ENCODE measurements at places on chromosomes 1 and 21.

DNA sequence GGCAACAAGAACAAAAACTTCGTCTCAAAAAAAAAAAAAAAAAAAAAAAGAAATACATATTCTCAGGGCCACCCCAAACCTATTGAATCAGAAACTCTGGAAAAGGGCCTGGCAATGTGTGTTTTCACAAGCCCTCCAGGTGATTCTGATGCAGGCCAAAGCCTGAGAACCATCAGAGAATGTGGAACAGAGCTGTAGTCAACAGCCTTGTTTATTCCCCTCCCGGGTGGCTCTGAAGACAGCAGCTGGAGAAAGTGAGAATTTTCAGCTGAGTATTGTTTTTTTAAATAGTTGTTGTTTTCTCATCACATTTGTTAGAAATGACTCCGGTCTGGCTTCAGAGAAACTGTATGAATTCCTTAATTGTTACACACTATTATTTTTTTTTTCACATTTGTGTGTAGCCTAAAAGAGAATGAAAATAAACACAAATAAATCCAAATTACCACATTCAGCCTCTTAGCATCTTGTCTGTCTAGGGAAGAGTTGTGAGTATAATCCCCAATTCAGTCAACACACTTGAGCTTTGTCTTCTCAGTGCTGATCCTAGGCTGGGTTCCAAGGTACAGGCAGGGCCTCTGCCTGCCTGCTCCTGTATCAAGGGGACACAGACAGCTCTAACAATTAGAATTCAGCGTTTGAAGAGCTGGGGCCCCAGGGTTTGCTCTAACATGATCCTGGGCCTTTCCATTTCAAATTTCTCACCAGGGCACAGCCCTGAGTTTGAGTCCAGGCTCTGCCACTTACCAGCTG is 6.6 kb upstream of the AZIN2 start:
- DNase-seq = no peak

DNA sequence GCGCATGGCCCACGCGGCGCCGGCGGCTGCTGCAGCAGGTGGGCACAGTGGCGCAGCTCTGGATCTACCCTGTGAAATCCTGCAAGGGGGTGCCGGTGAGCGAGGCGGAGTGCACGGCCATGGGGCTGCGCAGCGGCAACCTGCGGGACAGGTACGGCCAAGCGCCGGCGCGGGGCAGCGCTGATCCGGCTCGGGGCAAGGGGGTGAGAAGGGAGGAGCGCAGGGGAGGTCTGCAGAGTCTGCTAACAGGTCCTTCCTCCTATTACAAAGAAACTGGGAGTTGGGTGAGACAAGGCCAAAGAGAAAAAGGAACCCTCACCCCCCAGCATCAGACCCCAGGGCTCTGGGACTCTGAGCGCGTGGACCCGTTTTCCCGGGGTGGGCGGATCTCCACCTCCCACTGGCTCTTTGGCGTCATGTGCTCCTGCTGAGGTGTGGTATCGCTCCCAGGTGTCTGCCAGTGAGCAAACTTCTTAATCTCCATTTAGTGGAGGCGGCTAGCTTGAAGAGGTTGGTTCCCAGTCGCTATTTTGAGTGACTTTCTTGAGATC is 431 bp downstream of the MTARC1 start:
- DNase-seq = peak; percentile 62

- peak; percentile 3 for DNase-seq
Measured at GRCh38 chr1:152870831-152871730, 7.0 kb upstream of the SMCP start.

GRCh38 chr1:234322979-234323378 is 50.3 kb upstream of the COA6 start:
- no peak for DNase-seq

GRCh38 chr1:172514108-172514507 is 18.8 kb upstream of the SUCO start:
- DNase-seq = no peak

GRCh38 chr1:226404063-226404903 is 3.6 kb downstream of the PARP1 start:
- peak; percentile 15 for DNase-seq

DNA sequence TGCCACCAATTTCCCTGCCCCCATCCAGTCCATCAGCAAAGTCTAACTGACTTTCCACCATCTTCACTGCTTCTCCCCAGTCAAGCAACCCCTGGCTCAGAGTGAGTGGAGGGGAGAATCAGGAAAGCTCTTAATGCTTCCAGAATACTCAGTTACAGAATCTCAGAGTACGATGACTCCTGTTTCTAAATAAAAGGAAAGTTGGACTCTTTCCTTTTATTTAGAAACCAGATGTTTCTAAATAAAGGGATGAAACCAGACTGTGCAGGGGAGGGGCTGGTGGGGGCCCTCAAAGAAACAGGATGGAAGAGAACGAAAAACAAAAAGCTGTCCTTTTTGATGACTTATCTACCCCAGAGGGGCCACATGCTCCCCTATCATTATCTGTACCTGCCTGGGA is 85.2 kb upstream of the PPM1J start:
- no peak for DNase-seq

DNA sequence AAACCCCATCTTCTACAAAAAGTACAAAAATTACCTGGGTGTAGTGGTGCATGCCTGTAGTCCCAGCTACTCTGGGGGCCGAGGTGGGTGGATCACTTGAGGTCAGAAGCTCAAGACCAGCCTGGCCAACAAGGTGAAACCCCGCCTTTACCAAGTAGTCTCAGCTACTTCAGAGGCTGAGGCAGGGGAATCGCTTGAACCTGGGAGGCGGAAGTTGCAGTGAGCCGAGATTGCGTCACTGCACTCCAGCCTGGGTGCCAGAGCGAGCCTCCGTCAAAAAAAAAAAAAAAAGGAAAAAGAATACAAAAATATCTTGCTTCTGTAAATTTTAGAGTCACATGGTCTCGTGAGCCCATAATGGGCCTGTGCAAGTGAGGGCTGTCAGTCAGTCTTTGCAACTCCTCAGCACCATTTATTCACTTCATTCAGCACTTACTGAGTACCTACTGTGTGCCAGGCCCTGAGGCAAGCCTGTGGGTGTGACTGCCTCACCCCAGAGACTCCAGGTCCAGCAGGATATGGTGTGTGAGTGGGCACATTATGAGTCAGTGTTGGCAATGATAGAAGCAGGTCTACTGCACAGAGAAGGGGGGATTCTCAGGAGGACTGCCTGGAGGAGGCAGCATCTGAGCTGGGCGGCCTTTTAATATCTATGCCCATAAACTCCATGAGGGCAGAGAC is 46.8 kb upstream of the TARDBP start:
- no peak for DNase-seq

GRCh38 chr1:49213301-49213700 is 436.6 kb upstream of the BEND5 start:
- no peak for DNase-seq

GRCh38 chr1:33460947-33461629 is 11.4 kb upstream of the ZSCAN20 start:
- no peak for DNase-seq

DNA sequence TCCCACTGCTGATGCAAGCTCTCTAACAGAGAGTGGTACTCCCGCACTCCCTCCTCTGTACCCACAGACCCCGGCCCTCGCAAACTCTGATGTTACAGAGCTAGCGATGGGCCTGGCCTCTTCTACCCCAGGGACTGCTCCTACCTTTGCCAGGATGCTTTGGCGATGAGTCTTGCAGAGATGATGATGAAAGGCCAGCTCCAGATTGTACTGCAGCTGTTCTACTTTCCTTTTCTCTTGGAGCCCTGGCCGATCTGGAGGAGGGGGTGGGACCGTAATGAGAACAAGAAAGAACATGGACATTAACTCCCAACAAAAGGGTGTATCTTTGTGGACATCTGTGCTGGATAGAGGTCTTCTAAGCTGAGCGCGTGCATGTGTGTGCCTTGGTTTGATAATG is 6.0 kb upstream of the LINGO4 start:
- DNase-seq = no peak

- no peak for DNase-seq
Measured at GRCh38 chr1:62500210-62500609, 63.4 kb downstream of the USP1 start.

DNA sequence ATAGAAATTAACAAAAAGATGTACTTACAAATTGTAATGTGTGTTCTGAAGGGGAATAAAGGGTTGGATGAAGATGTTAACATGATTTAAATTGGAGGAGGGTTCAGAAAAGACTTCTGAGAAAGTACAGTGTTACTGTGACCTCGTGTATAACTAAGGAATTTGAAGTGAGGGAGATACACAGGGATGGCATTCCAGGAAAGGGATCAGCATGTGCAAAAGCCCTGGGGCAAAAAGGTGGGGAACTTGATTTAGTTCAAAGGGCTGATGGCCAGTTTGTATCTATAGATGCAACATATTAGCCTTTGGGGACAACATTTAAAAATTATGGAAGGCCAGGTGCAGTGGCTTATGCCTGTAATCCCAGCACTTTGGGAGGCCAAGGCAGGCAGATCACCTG is 33.3 kb upstream of the DEGS1 start:
- no peak for DNase-seq

DNA sequence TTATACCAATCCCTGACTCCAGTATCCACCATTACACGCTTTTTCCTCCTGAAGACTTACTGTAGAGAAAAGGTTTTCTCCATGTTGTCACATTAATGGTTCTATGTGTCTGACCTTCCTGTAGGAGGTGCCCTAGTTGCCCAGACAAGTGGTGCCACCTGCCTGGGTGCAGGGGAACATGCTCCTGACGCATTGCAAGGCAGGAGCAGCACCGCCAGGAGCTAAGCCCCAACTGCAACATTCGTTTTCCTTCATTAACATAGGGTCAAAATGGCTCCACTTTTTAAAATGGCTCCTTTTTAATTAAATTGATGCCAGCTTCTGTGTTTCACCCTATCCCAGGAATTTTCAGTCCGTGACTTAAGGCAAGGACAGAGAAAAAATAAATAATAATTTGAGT is 220.1 kb upstream of the SAMSN1 start:
- no peak for DNase-seq

- peak; percentile 64 for DNase-seq
Measured at GRCh38 chr1:228913626-228914414, 178.5 kb downstream of the RHOU start.

DNA sequence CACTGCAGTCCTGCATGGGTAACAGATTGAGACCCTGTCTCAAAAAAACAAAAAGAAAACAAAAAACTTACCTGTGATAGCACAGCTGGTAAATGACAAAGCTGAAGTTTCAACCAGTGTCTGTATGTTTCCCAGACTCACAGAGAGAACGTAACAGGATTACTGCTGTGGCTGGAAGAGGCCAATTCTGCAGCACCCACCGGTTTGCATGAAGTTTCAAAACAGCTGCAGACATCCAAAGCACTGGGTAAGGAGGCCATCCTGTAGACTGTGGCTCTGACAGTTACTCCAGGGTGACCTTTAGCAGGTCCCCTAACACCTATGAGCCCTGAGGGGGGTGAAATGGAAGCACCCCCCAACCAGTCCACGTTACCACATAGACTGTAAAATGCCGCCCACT is 7.5 kb downstream of the ID3 start:
- peak; percentile 46 for DNase-seq

- DNase-seq = no peak
Measured at GRCh38 chr1:226455843-226456242, 48.0 kb upstream of the PARP1 start.

GRCh38 chr1:231272173-231272572 is 31.2 kb downstream of the GNPAT start:
- no peak for DNase-seq

- no peak for DNase-seq
Measured at GRCh38 chr21:29920938-29921337, 18.9 kb downstream of the GRIK1 start.

GRCh38 chr1:89780721-89781120 is 40.1 kb upstream of the LRRC8D start:
- DNase-seq = no peak

GRCh38 chr1:46150085-46150484 is 17.7 kb upstream of the PIK3R3 start:
- no peak for DNase-seq

- no peak for DNase-seq
Measured at GRCh38 chr1:61487801-61488200, 237.1 kb downstream of the TM2D1 start.

DNA sequence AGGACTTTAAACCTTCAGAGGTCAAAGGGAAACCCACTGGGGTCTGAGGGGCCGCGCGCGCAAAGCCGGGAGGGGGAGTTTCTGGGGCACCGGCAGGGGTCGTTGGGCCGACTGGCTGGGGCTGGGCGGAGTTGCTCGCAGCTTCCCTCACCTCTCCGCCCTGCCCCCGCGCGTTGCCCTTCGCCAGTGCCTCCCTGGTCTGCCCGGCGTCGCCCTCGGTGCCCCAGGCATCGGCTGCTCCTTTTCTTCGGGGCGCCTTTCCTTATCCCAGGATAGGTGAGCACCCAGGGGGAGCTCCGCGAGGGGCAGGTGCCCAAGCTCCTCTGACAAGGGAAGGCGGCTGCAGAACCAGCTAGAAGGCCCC is 390 bp upstream of the NGF start:
- DNase-seq = no peak

DNA sequence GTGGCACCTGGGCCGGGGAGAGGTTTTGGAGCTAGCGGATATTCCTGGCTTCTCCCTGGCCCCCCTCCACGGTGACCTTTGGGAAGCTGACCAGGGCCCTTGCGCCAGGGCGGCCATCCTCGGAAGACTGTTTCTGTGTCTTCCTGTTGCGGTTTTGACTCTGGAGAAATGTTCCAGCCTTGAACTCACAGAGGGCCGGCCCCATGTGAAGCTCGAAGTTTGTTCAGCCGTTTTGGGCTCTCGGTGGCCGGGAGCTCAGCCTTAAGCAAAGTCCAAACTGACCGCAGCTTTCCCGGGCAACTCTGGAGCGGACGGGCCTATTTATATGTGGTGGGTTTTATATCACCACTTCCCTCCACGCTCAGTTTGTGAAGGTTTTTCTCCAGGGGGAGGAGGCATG is 17.0 kb upstream of the WNT4 start:
- no peak for DNase-seq

DNA sequence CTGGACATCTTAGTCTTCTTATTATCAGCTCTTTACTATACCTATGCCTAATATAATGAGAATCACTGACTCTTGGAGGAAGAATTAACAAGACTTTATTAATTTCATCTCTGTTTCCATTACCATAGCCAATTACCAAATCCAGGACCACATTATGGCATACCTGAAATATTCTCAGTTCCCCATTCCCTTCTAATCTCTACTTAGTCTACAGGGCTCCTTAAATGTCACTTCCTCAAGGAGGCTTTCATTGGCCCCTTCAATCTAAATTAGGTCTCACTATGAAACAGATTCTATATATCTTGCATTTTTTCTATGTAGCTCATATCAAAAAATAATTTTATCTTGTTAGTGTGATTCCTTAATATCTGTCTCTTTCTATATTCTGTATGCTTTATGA is 371.2 kb downstream of the PTBP2 start:
- DNase-seq = no peak

GRCh38 chr1:168923521-168924136 is 182.9 kb upstream of the ATP1B1 start:
- DNase-seq = no peak

Measured in NCI-H524 (cell line).